ENCODE measurements at places on chromosomes 3 and 15.

DNA sequence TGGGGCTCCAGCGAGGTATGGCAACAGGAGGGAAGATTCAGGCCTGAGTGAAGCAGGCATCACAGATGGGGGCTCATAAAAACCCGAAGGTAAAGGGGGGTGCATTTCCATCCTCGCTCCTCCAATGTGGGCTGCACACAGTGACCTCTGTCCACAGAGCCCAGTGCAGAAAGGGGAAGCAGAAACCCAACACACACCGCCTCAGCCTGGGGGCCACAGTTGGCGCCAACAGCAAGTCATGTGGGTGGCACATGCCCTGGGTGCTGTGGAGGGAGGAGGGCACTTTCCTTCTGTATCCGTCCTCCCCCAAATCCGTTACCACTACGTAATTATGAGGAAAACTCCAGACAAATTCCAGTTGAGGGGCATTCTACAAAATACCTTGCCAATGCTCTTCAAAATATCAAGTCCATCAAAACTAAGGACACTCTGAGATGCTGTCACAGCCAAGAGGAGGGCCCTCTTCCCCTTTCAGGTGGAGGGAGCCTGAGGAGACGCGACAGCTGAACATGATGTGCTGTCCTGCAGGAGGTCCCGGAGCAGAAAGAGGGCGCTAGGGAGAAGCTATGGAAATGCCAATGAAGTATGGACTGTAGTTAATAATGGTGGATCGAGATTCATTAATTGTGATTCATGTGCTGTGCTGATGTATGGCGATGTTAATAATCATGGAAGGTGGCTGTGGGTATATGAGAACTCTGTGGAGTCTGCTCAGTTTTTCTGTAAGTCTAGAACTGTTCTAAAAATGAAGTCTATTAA is 16.4 kb downstream of the APBA2 start:
- no peak for DNase-seq

- no peak for DNase-seq
Observed at GRCh38 chr15:26864664-26865191, 2.1 kb upstream of the GABRA5 start.

- DNase-seq, result no peak
Observed at GRCh38 chr15:66641485-66642315, 60.3 kb upstream of the SMAD6 start.

- DNase-seq, result no peak
Observed at GRCh38 chr3:149474250-149474817, at the start of gene TM4SF4. TM4SF4 (plus strand) TSS chr3:149474697; CDS start chr3:149474878, 181 bp downstream.

DNA sequence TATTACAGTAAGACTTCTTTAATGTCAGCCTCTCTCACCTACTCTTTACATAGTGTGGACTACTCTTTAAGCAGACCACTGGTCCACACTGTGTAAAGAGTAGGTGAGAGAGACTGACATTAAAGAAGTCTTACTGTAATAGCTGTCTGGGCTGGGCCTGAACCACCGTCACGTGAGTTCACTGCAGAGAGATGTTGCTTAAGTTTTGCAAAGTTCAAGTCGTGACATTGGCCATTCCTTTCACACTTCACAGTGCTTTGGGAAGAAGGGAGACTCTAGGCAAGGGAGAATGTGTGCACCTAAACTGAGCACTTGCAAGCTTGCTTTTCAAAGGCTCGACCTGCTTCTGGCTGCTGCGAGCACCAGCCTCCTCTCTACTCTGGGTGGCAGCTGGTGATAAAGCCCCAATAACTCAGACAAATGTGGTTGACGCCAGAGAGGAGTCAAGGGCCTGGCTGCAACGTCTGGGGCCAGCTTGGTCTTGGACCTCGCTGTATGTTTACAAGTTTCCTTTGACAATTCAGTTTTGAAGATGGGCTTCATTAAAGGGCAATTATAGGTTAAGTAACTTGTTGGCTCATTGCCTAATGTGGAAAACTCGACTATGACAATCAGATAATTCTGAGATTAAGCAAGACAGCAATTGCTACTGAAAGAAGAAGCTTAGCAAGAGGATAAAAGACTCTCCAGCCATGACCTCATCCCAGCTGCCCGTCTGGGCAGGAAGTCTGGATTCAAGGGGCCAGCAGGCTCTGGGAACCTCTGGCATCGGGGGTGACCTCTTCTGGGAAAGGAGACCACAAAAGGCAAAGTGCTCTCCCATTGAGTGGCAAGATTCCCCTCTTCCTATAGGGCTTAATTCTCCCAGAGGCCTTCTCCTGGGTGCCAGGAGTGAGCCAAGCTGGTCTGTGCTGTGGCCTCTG is 242.1 kb upstream of the TLE3 start:
- no peak for DNase-seq

- DNase-seq, result no peak
Observed at GRCh38 chr3:25895443-25895842, 105.6 kb downstream of the OXSM start.

- DNase-seq, result no peak
Observed at GRCh38 chr3:25040748-25041147, 387.3 kb upstream of the RARB start.

- DNase-seq, result no peak
Observed at GRCh38 chr3:52524258-52524751, 9.4 kb downstream of the NT5DC2 start.

- no peak for DNase-seq
Observed at GRCh38 chr3:128050597-128050996, 1.6 kb upstream of the SEC61A1 start.

DNA sequence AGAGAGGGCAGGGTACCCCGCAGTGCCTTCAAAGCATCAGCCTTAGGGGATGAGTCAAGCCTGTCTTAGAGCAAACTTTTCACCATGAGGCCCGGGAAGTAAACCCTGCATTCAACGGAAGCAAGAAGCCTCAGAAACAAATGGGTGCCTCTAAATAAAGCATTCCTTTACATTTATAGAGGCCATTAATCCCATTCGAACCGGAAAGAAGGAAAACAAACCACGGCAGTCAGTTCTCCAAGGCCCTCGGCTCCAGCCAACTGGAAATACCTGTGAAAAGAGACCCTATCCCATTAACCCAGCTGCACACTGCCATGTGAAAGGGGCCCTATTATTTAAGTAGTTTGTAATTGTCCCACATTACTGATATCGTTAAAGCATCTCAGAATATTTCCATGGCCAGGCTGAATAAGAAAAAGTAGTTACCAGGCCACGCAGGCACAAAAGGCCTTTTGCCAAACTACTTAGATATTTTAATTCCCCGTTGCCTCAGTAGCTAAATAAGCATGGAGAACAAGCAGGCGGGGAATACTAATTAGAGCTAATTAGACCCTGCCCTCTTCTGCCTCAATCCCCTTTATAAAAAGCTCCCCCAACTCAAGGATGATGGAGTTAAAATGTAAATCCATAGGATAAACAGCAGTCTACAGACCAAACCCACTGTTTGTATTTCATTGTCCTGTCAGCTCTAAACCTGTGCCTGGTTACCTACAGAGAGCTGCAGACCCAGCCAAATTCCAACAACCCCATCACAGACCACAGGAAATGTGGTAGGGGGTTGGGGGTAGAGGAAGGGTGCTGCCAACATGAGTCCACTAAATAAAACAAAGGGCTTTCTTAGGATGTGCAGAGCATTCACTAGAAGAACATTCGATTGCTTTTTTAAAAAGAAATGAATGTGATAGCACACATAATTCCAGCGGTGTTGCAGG is 4.1 kb downstream of the ITGB5 start:
- no peak for DNase-seq

GRCh38 chr3:112364291-112364690 is 31.3 kb downstream of the CD200 start:
- no peak for DNase-seq

- DNase-seq, result no peak
Observed at GRCh38 chr3:42764561-42765295, 8.3 kb downstream of the CCDC13 start.

DNA sequence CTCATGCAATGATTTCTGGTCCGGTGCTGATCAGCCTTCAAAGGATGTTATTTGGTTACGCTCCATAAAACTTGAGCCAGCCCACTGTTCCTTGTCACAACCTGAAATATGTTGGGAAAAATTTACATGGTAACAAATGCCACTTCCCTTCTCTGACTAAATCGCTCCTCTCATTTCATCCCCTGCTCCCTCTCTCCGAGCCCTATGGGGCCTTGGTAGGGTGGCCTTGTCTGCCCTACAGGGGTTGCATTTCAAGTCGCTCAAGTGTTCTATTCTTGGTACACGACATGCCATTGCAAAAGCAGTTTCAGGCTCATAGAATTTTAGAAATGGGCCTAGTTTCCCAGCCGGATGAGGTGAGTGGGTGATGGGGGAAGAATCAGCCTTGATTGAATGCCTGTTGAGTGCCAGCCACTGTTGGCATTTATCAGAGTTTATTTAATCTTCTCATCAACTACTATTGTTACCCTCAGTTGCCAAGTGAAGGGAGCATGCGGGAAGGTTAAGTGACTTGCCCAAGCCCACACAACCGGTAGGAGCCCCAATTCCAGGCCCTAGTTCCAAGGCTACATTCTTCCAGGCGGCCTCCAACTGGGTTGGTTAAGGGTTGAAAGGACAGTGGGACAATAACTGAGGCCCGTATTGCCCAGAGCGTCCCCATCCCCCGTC is 961 bp upstream of the ABHD2 start:
- no peak for DNase-seq

DNA sequence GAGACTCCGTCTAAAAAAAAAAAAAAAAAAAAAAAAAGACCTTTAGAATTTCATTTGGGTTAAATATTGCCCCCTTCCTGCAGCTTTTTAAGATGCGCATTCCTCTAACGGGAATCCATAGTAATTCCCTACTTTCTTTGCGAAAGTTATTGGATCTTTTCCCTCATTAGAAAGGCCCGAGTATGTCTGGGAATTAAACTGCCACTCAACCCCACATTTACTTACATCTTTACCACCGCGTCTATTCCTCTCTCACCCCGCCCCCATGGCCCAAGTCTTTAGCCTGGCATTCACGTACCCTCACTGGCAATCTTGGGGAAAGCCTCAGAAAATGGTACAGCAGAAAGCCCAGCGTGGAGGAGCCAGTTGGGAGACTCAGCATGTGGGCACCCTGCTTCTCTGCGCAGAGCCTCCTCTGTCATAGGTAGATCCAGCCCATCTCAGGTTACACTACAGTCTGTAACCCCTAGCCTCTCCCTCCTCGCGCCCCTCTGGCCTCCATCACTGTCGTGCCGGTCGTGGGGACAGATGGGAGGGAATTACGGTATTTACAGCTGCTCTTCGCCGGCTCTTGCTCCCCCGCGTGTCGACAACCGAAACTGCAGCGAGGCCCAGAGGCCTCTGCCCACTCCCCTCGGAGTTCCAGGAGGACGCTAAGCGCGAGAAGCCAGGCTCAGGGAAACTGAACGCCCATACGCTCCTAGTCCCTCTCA is 6.4 kb upstream of the ANKDD1A start:
- peak; percentile 8 for DNase-seq

DNA sequence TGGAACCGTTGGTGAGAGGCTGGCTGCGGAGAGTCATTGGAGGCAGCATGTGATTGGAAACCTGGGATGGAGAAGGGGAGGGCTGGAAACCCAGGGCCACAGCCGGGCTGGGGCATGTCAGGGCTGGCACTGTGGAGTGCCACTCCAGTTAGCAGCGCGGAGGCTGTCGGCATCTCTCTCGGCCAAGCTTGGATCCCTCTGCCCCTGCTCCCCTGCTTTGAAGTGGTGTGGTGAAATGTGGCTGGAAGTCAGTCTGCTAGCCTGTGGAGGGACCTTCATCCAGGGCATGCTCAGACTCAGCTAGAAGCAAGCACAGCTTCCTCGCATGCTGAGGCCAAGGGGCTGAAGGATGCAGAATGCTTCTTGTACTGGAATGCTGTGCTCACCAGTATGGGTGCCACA is 13.5 kb downstream of the SLCO3A1 start:
- DNase-seq, result no peak

DNA sequence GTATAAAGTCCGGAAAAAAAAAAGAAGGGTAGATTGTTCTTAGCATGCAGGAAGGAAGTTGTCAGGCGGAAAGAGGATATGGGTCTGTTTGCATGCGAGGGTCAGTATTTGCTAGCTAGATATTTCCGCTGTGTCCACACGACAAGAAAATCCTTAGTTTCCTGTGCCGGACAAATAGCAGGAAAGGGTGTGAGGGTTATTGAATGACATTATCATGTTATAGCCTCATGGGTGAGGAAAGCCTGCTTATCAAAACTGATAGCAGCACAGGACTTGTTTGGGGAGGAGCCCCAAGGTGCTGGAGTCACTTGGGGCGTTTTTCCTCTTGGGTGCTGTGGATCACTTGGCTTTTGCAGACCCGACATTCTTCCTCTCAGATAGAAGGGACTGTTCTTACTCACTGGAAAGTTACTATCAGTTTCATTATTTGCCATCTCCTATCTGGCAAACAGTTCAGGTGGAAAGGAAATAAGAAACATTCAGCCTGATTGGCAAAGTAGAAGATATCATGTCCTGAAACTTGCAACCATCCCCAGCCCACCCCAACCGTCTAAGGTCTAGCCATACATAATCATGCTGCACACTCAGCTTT is 127.2 kb upstream of the DPH6 start:
- DNase-seq, result no peak

- no peak for DNase-seq
Observed at GRCh38 chr3:20421-20820, 176.1 kb upstream of the CHL1 start.

DNA sequence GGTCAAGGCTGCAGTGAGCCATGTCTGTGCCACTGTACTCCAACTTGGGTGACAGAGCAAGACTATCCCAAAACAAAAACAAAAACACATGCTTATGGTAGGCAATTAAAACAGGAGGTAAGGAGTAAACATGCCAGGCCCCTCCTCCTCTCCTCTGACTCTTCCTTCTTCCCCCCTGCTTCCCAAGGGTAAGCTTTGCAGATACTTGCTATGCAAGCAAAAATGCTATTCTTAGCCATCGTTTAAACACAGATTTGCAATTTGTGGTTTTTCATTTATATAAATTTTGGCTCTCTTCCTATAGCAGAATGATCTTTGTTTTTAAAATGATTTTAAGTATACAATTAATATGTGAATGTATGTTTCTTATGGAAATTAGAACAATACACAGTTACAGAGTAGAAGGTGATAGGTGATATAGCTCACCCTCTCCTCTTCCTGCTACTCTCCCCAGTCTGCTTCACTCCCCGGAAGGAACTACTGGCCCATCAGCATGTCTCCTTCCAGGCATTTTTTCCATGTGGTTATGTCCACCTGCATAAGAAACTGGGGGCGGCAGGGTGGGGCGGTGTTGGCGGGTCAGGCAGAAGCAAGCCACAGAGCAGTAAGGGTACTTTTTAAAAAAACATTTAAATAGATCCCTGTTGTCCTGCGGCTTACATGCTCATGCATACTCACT is 42.1 kb downstream of the IGF1R start:
- DNase-seq, result no peak

DNA sequence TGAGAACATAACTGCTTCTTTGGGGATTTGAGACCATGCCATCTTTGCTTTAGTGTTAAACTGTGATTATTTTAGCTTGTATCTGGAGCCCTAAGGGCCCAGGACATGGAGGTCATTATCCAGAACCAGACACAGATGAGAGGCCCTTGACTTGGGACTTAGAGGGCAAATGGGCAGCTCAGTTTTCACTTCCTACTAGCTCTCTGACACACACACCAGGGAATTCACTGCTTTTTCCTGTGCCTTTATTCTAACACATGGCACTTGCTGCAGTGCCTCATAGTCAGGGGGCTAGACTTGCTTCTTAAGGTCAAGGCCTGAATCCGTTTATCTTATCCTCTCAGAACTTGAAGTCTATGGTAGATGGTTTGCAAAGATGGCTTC is 33.3 kb downstream of the AMOTL2 start:
- DNase-seq, result no peak
